AG09319 (cell line): ENCODE measurements at places on chromosomes 6 and 20.
A peak's percentile ranks its signal among the peaks of the same experiment; 100 is the strongest.

DNA sequence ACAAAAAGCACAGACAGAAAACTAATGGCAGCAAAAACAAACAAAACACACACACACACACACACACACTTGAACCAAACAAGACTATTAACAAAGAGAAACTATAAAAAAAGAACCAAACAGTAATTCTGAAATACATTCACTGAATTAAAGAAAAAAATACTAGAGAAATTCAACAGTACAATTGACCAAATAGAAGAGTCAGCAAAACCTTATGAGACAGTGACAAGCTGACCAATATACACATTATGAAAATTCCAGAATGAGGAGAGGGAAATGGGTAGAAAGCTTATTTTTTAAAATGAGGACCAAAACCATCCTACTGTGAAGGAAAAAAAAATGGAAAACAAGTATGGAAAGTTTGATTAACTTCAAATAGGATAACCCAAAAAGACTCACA is 212.2 kb upstream of the BTBD3 start:
- no peak for DNase-seq

DNA sequence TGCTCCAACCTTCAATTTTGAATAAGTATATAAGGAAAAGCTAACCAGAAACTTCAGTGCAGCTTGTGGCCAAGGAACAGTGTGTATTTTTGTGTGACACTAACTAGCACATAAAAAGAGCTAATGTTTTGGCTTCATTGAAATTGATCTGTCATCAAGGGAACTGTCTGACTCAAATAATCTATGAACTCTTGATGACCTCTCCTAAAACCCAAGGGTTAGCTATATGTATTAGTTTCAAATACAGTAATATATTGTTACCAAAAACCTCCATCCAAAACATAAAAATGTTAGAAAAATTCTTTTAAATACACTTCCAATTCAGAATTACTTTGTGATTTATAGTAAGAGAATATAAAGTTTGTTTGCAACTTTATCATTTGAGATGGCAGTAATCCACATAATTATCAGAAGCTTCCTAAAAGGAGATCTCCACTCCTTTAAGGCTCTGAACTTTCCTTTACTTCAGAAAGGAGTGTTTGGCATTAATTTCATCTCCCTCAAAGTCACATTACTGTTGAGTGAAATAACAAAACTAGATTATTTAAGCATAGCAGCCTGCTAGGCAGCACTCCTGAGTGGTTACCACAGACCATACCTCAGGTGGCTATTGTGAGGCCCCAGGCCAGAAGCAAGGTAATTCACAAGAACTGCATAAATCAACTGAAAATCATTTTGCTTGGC is 46.3 kb upstream of the HSF2 start:
- DNase-seq = no peak

GRCh38 chr6:160420253-160420968 is 72.2 kb downstream of the SLC22A3 start:
- DNase-seq = no peak

DNA sequence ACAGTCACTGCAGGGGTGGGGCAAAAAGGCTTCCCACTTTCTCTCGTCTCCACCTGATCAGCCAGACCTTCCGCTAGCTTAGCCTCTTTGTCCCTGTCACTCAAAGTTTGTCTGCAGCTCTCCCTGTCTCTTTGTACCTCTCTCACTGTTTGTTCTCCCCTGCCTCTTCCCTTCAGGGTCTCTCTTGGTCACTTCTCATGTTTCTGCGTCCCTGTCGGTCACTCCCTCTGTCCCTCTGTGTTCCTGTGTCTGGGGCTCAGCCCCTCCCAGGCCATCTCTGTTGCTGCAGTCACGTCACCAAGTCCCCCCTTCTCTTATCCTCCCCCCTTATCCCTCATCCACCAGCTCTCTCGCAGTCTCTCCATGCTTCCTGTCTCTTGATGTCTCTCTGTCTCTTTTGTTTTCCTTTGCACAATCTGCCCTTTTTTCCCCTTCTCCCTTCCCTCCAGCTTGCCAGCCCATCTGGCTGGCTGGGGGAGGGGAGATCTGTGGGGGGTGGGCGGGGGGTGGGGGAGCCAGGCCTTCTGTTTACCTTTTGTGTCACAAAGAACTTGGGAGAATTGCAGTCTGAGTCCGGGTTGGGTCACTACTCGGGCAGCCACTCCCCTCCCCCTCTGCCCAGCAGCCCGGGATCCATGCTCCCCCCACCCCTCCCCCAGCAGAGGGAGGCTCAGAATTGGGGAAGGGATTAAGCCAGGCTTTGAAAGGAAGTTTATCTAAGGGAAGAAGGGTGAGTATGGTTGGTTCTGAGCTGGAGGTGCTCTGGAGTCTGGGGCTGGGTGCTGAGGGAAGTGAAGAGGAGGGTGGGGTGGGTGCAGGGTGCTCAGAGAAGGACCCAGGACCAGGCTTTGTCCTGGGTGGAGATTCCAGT is 32.3 kb downstream of the FOXP4 start:
- DNase-seq = no peak

GRCh38 chr6:155881826-155882526 is 426.3 kb upstream of the NOX3 start:
- no peak for DNase-seq

- DNase-seq = no peak
Observed at GRCh38 chr6:167850782-167851181, 24.1 kb downstream of the AFDN start.

DNA sequence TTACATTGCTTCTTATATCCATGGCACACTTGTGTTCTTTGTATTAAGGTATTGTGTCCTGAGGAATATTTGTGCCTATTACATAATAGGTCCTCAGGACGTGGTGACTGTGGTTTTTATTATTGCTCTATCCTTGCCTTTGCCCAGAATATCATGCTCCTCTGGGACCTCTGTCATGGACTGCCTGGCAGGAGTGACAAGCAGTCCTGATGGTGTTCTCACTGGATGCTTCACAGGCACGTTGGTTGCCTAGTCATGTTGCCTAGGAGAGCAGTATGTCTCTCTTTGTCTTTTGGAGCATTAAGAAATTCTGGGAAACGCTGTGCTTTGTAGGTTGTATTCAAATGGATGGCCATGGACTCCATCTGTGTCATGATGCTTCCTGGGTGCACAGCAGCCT is 24.7 kb upstream of the MROH8 start:
- DNase-seq = no peak

DNA sequence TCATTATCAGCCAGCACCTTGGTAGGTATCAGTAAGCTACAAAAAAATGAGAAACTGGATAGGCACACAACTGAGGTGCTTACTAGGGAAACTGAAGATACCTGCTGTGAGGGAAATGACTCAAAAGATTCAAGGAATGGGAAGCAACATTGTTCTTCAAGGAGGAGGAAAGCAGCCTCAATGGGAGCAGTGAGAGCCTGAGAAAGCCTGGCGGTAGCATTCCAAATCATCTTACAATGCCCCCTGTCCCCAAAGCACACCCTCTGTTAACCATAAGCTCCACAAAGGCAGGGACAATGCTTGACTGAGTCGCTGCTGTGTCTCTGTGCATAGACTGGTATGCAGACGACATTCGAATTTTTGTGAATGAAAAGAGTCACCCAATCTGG is 10.6 kb downstream of the PKHD1 start:
- no peak for DNase-seq

DNA sequence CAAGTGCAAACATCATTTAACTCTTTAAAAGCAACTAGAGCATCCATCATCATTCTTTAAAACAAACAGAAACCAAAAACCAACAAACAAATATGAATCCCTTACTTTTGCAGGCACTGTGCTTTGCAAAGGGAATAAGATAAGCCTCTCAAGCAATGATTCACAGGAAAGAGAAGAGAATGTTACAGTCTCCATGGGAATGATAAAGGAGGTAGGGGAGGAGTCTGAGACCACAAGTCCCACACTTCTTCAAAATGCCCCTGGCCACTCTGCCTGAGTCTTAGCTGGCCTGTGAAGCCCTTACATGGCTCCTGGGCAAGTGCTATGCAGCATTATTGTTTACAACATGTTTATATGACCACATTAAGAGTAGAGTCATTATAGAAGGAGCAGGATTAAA is 257.7 kb upstream of the MARCKS start:
- DNase-seq = no peak

- DNase-seq = no peak
Observed at GRCh38 chr6:18126121-18126520, 3.6 kb upstream of the NHLRC1 start.

DNA sequence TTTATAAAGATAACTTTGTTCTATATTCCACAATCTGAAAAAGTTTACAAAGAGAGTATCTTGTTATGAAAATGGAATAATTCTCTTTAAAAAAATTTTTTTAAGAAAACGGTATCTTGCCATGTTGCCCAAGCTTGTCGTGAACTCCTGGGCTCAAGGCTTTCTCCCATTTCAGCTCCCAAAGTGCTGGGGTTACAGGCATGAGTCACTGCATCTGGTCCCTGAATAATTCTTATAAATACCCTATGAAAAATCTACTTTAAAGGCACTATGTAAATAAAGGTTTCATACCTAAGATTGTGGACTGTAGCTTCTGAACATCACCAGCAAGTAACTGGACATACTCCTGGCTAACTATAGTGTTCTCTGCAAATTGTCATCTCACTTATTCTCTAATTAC is 60.3 kb downstream of the SAMD3 start:
- DNase-seq = no peak

DNA sequence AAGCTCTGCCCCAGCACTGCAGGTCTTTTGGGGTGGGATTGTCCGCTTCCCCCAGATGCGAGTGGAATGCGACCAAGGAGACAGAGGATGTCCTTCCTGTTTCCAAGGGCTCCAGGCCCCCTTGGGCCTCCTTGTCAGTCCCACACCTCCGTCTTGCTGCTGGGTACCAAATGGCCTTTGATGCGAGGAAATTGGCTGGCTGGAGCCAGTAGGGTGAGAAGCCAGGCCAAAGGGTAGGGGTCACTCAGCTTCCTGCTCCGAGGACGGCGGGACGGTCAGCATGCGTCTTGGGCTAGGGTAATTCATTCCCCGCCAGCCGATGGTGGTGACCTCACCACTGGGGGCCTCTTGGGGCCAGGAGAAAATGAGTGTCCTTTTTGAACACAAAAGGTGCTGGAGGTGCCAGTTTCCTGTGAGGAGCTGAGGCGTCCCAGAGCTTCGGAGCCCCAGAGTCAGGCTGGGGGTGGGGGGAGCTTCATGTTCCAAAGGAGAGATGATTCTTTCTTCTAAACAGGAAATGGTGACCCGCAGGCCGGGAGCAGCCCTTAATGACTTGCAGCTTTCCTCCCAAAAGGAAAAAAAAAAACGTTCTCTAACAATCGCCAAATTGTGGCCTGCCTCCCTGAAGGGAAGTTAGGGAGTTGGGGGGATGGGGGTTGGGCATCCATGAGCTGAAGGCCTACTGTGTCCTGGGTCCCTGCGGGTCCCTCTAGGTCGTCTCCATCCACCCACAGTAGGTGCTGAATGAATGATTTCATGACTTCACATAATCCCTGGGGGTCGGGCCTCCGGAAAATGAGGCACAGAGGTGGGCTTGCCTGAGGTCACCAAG is 6.7 kb downstream of the SNAI1 start:
- DNase-seq = peak; percentile 83

DNA sequence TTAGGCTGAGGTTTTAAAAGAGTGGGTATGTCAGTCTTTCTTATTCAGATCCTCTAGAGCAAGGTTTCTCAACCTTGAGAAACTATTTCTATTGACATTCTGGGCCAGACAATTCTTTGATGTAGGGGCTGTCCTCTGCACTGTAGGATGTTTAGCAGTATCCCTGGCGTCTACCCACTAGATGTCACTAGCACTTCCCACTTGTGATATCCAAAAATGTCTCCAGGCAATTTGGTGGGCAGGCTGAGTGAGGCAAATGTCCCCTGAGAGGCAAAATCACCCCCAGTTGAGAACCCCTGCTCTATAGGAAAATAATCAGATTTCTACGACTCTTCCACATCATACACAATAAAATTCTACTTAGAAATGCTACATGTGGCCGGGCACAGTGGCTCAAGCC is 7.7 kb upstream of the ZKSCAN8 start:
- no peak for DNase-seq
